ENCODE measurements at places on chromosomes 2 and 18.

GRCh38 chr18:70421471-70422390 lies 132.9 kb downstream of the SOCS6 start:
- peak; percentile 97 for DNase-seq

DNA sequence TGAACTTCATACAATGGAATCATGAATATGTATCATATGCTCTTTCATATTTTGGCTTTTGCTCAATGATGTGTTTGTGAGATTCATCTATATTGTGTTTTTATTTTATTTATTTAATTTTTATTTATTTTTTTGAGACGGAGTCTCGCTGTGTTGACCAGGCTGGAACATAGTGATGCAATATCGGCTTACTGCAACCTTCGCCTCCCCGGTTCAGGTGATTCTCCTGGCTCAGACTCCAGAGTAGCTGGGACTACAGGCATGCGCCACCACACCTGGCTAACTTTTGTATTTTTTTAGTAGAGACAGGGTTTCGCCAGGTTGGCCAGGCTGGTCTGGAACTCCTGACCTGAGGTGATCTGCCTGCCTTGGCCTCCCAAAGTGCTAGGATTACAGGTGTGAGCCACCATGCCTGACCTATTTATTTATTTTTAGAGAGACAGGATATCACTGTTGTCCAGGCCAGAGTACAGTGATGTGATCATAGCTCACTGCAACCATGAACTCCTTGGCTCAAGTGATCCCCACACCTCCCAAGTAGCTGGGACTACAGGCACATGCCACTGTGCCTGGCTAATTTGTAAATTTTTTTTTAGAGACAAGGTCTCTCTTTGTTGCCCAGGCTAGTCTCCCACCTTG lies 74.5 kb downstream of the TET3 start:
- DNase-seq, result no peak

DNA sequence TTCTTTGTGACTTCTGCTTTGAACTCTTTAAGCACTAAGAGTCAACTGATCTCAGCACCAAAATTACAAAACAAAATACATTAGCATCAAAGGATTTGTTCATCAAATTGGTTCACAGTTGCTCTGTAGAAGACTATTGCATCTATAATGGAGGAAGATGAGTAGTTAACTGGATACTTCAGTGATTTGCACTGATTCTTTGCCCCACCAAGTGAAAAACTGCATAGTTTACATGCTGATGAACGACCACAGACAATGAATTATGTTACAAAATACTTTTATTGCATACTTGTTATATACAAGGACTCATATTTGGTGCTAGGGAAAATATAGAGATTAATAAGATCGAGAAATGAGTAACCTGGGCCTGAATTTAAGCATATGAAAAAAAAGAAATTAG lies 107.2 kb downstream of the SCG2 start:
- no peak for DNase-seq

DNA sequence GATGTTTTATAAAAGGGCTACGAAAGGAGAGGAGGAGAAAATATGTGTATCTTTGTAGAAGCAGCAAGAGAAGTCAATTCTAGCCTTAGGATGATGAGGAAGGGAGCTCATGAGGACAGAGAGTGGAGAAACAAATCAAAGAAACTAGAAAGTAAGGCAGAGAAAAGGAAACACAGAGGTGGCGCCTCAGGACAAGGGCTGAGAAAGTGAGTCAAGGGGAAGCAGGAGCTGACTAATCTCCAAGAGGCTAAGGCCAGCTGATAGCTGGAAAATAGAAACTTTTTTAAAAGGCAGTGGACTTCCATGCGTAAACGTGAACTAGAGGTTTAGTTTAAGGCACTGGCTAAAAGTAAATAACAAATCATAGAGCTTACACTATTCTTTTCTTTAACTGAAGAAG lies 173.3 kb downstream of the ANKRD44 start:
- DNase-seq, result peak; percentile 80

DNA sequence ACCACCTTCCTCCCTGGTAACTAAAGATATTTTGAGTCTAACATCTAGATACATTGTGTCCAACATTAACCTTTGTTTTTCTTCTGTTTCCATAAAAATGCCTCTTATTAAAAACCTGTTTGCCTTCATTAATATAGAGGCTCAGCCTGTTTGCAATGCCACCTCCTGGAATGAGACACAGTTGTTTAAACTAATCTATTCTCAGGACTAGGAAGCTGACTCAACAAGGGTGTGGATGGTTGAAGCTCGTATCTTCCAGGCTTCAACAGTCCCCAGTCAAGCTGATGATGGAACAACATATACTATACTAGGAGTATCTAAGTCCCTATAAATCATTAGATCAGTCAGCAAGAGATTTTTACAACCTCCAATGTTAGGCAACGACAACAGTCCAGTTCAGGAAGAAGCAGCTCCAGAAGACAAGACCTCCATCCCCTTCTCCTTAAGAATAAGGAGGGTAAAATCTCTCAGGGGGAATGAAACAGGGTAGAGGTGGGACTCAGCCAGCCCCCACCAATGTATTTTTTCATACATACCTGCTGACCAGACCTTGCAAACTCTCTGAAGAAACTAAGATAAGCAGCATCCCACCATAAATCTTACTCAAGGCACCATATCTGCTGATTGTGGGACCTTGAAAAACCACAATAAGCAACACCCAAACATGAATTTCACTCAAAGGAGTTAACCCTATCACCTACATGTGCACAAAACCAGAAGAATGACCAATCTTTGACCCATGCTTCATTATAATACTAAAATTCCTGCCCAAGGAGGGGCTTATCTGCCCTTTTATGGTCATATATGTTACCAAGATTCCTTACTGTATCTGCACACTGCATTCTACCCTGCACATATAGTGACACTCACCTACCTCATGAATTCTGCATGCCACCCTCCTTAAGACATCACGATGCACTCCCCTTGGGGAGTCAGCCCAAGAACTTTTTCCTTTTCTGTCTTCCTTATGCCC lies 21.4 kb downstream of the ZNF24 start:
- DNase-seq, result no peak

DNA sequence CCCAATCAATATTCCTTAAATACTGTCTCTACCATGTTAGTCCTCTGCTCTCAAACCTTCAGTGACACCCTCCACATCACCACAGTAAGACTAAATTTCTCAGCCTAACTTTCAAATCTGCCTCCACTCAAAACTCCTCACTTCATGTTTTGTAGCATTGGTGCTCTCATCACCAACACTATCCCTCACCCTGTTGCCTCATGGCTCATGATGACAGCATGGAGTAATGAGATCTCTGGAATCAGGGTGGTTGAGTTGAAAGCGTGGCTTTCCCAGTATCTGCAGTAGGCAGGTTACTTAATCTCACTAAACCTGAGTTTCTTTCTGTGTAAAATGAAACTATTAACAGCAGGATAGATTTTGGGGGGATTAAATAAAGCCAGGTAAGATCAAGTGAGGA lies 621.4 kb downstream of the NYAP2 start:
- peak; percentile 60 for DNase-seq

DNA sequence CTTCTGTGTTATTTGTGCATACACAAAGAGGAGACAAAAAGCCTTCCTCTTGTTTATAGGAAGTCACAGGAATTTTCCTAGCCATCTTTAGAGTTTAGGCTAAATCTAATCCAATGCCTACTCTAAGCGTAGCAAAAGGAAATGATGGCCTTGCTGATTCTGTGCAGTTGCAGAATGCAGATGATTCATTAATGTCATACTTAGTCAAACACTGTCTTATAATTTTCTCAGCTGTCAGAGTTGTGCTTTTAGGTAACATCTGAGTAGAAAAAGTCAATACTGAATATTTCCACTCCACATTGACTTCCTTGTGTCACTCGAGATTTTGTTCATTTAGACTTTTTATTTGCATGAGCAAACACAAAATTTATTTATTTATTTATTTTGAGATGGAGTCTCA lies 157.9 kb upstream of the FOSL2 start:
- no peak for DNase-seq

DNA sequence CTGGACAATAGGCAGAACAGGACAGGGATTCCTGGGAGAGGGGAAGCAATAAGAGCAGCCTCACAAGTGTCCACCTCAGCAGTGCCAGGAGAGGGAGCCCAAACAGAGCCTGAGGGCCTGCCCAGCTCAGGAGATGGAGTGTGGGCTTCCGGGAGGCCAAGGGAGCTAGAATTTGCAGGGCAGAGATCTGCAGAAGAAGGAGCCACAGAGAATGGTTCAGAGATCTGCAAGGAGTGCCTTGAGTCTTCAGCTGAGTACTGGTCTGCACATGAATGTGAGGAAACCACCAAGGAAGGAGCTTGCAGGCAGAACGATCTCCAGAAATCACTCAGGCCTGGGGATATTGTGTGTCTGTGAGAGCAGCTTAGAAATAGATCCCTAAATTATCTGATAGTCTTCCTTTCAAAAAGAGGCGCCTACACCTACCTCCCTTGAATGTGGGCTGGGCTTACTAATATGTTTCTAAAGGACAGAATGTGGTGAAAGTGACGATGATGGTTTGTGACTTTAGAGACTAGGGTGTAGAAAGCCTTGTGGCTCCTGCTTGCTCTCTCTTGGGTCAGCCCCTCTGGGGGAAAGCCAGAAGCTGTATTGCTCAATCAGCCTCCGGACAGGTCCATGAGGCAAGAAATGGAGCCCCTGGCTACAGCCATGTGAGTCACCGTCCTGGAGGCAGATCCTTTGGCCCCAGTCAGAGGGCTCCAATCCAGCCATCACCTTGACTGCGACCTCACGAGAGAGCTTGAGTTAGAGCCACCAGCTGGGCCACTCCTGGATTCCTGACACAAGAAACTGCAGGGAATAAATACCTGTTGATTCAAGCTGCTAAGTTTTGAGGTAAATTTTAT lies 7.6 kb upstream of the LPIN1 start:
- peak; percentile 75 for DNase-seq

GRCh38 chr2:83703598-83703997 lies 755.5 kb downstream of the SUCLG1 start:
- no peak for DNase-seq

DNA sequence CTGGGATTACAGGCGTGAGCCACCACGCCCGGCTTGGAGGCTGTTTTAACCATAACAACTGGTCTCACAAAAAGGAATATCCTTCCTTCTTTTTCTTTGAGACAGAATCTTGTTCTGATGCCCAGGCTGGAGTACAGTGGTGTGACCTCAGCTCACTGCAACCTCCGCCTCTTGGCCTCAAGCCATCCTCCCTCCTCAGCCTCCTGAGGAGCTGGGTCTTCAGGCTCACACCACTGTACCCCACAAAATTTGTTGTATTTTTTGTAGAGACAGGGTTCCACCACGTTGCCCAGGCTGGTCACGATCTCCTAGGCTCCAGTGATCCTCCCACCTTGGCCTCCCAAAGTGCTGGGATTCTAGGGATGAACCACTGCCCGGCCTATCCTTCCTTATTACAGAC lies 21.7 kb downstream of the CTIF start:
- DNase-seq, result no peak

DNA sequence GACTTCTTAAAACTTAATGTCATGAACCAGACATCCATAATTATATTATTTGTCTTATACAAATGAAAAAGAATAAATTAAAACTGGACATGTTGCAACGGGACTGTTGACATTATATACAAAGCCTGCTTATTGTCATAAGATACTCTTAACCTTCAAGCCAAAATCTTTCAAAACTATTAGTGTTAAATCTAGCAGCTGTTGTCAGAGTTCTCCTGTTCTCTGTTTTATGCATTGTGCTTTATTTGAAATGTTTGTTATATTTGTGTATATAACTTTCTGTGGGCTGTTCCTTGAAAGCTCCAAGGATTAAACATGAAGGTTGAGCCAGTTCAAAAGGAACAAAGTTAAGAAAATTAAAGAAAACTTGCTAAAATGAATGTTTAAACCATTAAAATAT lies 335.5 kb upstream of the NT5C1B start:
- no peak for DNase-seq

- DNase-seq, result peak; percentile 70
These were observed 33.6 kb upstream of the RNF149 start for GRCh38 chr2:101341901-101342624.

DNA sequence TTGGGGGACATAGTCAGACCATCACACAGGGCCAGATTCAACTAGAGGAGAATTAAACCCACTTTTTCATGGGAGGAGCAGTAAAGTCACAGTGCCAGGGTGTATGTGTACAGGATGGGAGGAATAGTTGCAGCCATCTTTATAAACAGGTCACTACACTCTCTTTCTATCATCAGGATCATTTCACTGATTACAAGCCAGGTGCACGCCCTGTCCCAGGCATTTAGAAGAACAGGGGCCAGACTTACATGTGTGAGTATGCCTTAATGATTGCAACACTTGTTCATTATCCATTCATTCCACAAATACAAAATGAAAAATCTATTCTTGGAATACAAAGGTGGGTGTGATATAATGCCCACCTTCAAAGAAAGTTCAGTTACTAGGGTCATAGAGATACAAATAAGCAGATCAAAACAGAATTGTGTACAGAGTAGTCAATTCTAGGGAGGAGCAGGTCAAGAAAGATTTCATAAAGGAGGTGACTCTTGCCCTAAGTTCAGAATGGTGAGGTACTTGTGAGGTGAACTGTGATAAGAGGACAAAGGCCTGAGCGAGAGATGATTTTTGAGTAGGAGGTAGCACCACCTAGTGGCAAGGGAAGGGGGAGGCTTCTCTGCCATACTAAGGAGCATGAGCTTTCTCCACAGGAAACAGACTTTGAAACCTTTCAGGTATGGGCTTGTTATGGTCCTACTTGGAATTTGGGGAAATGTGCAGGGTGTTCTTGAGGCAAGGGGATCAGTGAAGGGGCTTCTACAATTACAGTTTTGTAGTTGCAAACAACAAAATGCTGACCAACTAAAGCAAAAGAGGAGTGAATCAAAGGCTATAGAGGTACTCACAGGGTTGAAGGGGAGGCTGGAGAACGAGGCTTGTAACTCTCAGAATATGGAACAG lies 156.3 kb downstream of the SUCLG1 start:
- peak; percentile 6 for DNase-seq

DNA sequence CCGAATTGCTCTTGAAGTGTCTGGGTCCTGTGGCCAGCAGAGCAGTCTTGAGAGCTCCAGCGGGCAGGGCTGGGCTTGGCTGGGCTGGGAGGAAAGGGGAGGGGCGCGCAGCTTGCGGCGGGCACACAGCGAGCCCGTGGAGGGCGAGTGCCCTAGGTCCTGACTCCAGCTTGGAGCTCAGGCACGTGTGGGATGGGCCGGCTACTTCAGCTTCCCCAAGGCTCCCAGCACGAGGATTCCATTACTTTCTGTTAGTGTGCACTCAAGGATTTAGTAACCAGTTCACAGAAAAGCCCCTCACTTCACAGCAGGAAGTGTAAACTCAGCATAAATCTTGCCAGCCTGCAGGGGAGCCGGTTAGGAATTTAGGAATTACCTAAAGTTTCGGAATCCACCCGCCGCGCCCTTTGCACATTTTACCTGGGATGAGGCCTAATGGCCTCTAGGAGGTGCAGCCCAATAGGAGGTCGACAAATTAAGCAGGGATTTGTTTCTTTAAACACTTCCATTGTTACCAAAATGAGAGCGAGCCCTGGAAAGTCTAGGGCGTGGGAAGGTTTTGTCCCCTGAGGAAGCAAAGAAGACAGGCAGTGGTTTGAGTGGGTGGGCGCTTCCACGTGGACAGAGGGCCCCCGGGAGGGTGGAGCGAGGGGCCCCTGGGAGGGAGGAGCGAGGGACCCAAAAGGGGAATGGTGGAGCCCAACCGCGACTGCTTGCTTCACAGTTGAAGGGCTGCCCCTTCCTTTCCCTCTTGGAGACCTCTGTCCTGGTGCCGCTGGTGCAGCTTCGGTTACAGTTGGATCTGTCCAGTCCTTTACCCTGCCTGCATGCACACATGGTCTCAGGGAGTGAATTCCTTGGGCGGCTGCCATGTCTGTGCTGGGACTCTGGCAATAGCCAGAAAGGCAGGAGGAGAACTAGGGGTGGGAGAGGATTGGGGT lies 93.3 kb downstream of the CTAGE1 start:
- DNase-seq, result peak; percentile 72
